Thymus (tissue), 14 donors: ENCODE measurements at places on chromosomes 13 and 19. TPM values are rescaled to one million over a fixed set of nuclear protein-coding genes. Genes with fewer than 3 reads are reported as not detected.

DNA sequence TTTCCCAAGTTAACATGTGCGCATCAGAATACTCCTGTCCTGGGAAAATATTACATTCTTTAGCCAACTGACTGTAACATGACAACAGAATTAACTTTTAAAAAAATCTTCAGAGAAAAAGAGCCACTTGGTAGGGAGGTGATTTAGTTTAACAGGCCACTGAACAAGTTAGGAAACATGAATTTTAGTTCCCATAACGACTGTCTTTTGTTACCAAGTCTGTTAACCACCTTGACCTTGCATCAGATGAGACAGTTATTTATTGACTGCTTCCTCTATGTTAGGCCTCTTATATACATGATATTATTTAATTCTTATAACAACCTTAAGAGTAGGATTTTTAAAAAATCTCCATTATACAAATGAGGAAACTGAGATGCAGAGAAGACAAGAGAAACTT is 268.6 kb downstream of the NDFIP2 start:
- DNase-seq = no peak

GRCh38 chr19:35126624-35126959 is 8.3 kb downstream of the LGI4 start:
- DNase-seq = no peak

- DNase-seq = no peak
Measured at GRCh38 chr19:48469289-48469881, at the start of gene CYTH2. CYTH2 (plus strand) TSS chr19:48469369; CDS start chr19:48469508, 139 bp downstream.

ZNF540 gene
- 7.5 TPM for polyA plus RNA-seq

ZNF492 gene
- polyA plus RNA-seq = 0.23 TPM
